ENCODE measurements at places on chromosomes 11 and 22. TPM values are rescaled to one million over a fixed set of nuclear protein-coding genes. Genes with fewer than 3 reads are reported as not detected.

DNA sequence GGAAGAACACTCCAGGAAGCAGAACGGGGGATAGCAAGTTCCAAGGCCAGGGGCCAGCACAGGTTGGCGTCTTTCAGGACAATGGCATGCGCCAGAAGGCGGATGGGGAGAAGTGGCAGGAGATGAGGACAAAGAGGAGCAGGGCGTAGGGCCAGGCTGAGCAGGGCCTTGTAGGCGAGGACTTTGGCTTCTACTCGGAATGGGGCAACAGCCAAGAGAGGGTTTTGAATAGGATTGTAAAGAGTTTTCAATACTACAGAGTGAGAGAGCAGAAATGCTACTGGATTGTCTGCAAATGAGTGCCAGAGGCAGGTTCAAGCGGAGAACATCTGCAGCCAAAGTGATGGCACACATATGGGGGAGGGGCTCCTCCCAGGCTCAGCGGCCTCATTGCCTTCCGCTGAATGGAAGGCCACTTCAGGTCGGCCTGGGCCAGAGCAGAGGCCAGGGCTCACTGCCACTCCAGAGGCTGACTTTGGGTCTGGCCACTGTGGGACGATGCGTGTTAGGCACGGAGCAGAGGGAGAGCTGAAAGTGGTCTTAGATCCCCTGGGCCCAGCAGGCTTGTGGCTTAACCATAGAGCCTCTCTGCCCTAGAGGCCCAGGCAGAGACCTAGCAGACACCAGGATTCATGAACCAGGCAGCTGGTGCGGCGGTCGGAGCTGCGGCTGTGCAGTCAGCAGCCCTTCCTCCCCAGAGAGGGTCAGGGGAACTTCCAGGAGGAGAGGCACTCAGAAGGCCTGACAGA is 118.2 kb downstream of the DSCAML1 start:
- H3K27ac ChIP-seq = no peak overlapping the region
- DNase-seq = no peak
- H3K4me1 ChIP-seq = peaks cover 3% of the 10 kb centered on the region
- peaks cover 5% of the 10 kb centered on the region for H3K27me3 ChIP-seq
- H3K4me3 ChIP-seq = no peak overlapping the region
- no peaks in the 10 kb centered on the region for H3K36me3 ChIP-seq

DCDC1 gene
- not detected for total RNA-seq

TUB gene
- 0.55 TPM for total RNA-seq

GRCh38 chr11:69241844-69242243 is 52.1 kb upstream of the MYEOV start:
- H3K4me3 ChIP-seq = no peak overlapping the region
- no peaks in the 10 kb centered on the region for H3K27me3 ChIP-seq

GRCh38 chr11:86509588-86509974 is 134.9 kb downstream of the CCDC81 start:
- no peaks in the 10 kb centered on the region for H3K4me1 ChIP-seq
- H3K4me3 ChIP-seq = no peak overlapping the region
- no peaks in the 10 kb centered on the region for H3K36me3 ChIP-seq
- H3K27me3 ChIP-seq = peaks cover 6% of the 10 kb centered on the region
- H3K27ac ChIP-seq = no peak overlapping the region

- no peak for DNase-seq
- H3K4me1 ChIP-seq = peaks cover 55% of the 10 kb centered on the region
- no peak overlapping the region for H3K27ac ChIP-seq
- no peaks in the 10 kb centered on the region for H3K27me3 ChIP-seq
- peaks cover 38% of the 10 kb centered on the region for H3K36me3 ChIP-seq
These were observed 9.2 kb downstream of the MAPK1 start for GRCh38 chr22:21858025-21858764.

GRCh38 chr11:71147331-71147730 is 105.0 kb downstream of the SHANK2 start:
- no peak overlapping the region for H3K27ac ChIP-seq
- no peaks in the 10 kb centered on the region for H3K4me1 ChIP-seq
- no peak overlapping the region for H3K4me3 ChIP-seq
- DNase-seq = no peak

GRCh38 chr11:33731723-33732531 is 4.3 kb downstream of the CD59 start:
- no peak for DNase-seq
- peaks cover 44% of the 10 kb centered on the region for H3K4me1 ChIP-seq
- peak overlapping the region; percentile 39 for H3K27ac ChIP-seq

- no peak overlapping the region for H3K4me3 ChIP-seq
- no peak for DNase-seq
- H3K27me3 ChIP-seq = peaks cover 9% of the 10 kb centered on the region
These were observed 115.8 kb upstream of the NARS2 start for GRCh38 chr11:78690352-78690987.
